Activated B cell treated with CpG ODN at 0.5 μM for 24 hours (primary cell): ENCODE measurements at places on chromosomes 16 and 17.

DNA sequence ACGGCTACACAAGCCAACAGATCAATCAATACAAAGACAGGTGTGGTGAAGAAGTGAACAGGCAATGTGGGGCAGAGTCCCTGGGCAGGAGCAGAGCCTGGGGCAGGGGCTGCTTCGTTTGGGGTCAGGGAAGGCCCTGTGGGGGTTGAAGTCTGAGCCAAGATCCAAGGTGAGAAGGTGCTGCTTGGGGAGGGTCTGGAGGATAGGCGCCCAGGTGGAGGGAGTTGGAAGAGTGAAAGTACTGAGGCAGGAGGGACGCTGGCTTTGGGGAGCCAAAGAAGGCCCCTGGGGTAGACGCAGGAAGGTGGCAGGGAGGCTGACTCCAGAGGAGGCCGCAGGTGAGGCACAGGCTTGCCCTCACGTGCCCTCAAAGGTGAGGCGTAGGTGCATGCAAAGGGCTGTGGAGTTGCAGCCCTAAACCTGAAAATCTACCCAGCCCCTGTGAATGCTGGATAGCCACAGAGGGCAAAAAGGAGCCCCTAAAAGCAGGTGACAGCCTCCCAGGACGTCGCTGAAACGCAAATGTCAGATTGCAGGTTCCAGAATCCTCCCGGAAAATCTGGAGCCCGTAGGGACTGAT is 33.3 kb downstream of the WFDC1 start:
- DNase-seq = no peak

DNA sequence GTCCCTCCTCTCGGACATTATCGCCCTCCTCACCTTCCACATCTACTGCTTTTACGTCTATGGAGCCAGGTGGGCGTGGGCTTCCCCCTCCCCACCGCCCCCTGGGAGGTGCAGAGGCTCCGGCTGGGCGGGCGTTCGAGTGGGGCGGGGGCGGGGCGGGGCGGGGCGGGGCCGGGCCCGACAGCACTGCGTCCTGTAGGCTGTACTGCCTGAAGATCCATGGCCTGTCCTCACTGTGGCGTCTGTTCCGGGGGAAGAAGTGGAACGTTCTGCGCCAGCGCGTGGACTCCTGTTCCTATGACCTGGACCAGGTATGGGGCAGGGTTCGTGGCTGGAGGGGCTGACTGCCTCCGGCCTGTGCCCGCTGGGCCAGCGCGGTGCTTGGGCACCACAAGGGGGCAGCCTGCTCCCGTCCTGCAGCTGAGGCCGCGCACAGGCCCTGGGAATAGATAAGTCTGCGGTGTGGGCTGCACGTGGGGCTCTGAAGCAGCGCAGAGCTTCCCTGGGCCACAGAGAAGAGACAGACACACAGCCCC is 9.2 kb downstream of the PIGQ start:
- peak; percentile 82 for DNase-seq

DNA sequence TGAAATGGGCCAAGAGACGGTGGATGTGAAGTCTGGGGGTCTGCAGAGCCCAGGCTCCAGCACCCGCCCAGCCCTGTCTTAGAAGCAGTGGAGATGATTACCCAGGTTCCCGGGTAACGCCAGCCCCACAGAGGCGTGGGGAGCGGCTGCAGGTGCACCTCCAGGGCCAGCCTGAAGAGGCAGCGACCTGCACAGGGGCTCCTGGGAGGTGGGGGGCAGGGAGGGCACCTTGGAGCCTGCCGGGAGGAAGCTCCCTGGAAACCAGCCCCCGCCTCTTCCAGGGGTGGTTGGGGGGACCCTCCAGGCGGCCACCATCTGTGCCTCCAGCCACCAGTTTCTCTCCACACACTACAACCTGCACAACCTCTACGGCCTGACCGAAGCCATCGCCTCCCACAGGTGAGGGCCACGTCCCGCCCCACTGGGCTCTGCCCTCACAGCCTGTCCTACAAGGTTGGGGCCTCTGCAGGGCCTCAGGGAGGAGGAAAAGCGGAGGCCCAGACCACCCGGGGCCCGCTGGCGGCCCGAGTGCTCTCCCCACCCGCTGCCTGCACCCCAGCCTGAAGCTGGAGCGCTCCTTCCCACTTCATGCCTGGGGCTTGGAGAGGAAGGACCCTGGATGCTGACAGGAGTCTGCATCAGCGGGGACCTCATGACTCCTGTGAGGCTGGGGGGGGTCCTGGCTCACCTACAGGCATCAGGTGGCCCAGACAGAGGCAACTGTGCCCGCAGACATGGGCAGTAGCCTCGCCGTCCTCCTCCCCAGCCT is 10.5 kb downstream of the GAA start:
- no peak for DNase-seq

DNA sequence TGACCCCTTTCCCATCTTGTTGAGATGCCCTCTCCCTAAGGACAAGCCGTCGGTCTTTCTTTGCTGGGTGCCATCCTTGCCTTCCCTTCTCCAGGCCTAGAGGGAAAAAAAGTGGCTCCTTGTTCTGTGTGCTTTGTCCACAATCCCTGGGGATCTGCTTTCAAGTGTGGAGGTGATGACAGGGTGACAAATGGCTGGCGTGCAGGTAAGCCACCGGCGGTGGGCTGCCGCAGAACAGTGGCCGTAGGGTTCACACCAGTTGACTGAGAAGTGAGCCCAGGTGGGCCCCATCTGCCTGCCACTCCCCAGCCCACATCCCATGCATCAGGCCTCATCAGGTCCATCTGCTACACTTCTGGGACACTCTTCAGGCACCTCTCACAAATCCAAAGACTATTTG is 11.4 kb upstream of the CALB2 start:
- no peak for DNase-seq

DNA sequence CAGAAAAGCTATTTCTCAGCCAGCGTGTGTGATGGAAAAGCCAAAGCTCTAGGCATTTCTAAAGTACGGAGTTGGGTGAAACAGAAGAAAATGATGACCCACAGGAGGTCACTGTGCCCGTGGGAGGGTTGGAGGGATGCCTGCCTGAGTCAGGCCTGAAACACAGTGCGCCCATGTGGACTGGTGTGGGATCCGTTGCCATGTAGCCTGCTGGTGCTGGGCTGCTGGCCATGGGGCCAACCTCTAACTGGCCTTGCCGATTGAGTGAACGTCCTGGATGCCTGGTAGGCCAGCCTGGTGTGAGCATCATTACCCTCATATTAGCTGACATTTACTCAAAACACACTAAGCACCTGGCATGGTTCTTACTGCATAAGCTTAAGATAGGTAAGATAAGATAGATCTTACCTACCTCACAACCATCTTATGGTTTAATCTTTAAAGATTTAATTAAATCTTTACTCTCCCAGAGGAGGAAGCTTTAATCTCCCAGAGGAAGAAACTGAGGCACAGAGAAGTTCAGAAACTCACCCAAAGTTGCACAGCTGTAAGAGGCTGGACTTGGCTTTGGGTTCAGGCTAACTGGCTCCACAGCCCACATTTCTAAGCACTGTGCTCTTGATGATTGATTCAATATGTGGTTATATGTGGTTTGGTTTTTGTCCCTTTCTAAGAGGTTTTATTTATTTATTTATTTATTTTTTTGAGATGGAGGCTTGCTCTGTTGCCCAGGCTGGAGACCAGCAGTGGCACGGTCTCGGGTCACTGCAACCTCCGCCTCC is 15.7 kb downstream of the MGAT5B start:
- DNase-seq = no peak
